Foreskin keratinocyte (primary cell): ENCODE measurements at places on chromosomes 4 and X. TPM values are rescaled to one million over a fixed set of nuclear protein-coding genes. Genes with fewer than 3 reads are reported as not detected.
A peak's percentile ranks its signal among the peaks of the same experiment; 100 is the strongest.

GRCh38 chr4:7325541-7325940 is 109.2 kb downstream of the PSAPL1 start:
- no peak for DNase-seq

GRCh38 chr4:1246901-1247863 is 1.7 kb downstream of the CTBP1 start:
- DNase-seq, result no peak

DNA sequence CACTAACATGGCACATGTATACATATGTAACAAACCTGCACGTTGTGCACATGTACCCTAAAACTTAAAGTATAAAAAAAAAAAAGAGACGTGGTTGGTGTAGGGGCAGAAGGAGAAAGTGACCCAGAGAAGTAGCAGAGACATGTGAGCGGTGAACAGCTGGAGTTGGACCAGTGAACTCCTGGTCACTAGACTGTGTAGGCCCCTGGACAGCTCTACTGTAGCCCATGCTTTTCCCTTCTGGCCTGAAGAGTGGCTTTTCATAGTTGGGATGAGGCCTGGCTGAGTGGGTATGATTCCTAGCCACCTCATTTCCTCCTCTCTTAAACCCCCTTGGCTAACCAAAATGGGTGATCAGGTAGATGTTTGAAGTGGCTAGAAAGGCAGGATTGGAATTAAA is 16.4 kb downstream of the TSPAN7 start:
- DNase-seq, result no peak

- DNase-seq, result peak; percentile 31
These were observed 175.0 kb downstream of the NHS start for GRCh38 chrX:17550011-17550410.

DNA sequence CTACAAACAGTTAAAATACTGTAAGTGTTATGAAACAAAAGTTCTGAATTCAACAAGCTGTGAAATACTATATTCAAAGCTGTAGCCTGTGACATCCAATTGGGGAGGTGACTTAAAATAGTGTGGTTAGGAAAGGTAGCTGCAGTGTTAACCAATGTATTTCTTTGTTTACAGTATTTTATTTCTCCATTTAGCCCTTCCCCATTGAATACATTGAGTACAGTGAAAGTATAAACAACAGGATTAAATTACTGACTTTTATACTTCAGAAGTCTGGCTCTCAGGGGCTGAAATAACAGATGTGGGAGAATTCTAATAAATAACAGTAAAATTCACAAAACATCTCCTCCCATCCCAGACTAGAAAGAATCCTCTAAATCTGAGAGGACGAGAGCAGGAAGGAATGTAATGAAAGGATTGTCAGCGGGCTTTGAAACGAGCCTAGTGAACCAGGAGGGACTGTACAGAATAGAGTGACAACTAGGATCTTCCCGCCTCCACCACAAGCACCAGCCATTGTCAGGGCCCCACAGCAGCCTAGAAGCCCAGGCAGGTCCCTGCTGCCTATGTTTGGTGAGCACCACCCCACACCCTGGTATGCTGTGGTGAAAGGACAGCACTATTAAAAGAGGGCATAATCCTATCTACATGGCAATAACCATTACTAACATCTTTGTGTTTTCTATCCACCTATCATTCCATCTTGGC is 73.7 kb downstream of the SPCS3 start:
- no peak for DNase-seq

- no peak for DNase-seq
These were observed 343.7 kb downstream of the DHX15 start for GRCh38 chr4:24240655-24241054.

Gene RPA4
- 0.21 and 0.44 TPM in 2 replicates for total RNA-seq

Gene MAGEA9B
- total RNA-seq, result not detected in 2 replicates

Gene CBR4
- total RNA-seq, result 13.0 and 14.0 TPM in 2 replicates

DNA sequence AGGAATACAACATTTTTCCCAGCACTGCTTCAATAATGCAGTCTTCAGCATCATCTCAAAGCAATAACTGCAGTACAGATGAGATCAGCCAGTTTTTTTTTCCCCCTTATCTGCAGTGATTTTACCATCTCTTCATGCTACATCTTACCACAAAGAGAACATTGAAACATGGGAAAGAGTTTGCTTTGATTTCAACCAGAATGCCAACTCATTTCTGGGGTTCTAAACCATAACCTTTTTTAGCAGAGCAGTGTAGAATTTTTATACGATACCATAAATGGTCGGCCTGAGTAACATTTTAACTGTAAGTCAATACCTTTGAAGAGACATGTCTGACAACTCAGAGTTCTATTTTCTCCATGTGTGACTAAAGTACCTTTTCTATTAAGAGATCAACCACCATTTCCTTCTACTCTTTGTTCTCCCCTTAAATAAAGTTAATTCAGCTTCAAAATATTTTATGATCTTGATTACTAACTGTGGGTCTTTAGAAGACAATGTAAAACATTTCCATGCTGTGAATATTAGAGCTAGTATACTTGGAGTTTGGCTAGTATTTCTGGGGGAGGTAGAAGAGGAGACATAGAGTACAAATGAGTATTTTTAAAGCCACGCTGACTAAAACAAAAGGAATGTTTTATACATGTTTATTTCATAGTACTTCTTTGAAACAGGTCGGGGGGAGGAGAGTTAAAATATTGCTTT is 69.1 kb downstream of the TET2 start:
- DNase-seq, result peak; percentile 63

DNA sequence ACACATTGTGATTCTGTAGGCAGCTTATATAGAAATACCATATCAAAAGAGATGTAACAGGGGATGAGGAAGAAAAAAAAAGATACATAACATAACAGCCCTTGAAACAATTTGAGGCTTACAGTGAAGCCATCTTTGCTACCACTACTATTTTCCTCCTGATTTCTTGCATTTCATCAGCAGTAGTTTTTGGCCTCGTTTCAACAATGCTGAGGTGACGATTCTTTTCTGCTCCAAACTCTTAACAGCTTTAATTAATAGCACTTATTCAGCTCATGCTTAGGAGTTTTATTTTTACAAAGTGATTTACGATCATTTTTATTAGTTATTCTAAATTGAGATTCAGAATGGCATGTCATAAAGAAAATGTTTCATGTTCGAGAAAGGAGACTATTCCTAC is 163.2 kb downstream of the DCK start:
- no peak for DNase-seq

Gene CLCN4
- 0.35 and 0.44 TPM in 2 replicates for total RNA-seq
